ENCODE measurements at places on chromosomes 1 and 21.

DNA sequence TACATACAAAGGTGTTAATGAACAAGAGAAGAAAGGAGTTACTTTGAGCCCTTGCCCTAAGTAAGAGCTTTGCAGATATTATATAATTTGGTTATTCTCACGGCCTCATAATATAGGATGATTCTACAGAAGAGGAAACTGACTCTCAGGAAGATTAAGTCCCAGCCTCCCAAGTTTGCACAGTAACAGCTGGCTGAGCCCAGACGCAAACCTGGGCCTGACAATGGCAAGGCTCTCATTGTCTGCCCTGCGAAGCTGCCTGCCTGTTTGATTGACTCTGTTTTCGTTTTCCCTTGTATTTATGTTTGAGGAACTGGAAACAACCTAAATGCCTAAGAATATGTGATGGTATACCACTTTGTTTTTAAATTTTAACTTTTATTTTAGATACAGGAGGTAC, 76.2 kb upstream of the PGBD5 start:
- DNase-seq = no peak

DNA sequence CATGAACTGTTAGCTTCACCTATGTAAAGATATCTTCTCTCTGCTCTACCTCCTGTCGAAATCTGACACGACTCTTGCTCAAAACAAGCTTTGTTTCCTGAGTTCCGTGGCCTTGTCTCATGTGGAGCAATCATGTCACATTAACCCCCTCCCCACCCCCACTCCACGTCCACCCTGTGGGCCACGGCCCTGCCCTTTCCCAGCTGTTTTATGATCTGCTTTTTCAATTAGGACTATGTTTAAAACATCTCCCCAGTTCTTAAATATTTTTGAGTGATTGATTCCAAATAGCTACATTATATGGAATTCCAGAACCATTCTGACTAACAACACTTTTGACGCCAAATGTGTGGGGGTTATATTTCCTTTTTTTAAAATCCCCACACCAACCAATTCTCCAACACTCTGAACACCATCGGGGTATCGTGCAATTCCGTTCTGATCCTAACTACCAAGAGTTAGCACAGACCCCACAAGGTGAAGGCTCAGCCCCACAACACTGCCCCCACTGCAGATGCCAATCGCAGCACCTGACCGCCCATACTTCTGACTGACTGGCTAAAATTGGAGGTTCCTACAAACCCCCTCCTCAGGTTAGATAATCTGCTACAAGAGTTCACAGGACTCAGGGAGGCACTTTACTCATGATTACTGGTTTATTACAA, 12.7 kb upstream of the S100A8 start:
- DNase-seq = no peak

DNA sequence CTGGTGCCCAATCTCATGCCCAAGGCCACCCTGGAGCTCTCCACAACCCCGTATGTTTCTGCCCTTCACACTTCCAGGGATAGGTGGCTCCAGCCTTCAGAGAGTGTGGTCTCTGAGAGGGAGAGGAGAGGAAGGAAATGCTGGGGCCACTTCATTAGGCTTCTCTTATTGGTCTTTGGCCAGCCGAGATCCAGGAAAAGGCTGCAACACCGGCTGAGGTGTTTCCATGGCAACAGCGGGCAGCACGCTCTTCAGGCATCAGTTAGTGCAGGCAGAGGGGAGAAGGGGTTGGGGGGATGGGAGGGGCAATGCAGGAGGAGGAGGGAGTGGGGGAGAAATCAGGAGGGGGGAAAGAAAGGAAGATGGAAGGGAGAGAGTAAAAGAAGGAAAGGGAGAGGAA, 275.1 kb upstream of the GJB5 start:
- no peak for DNase-seq

- no peak for DNase-seq
These were observed 22.4 kb downstream of the NOS1AP start for GRCh38 chr1:162091681-162092524.

GRCh38 chr21:45695086-45695485, 51.6 kb downstream of the PCBP3 start:
- DNase-seq = no peak

- no peak for DNase-seq
These were observed 97.8 kb downstream of the SIK1 start for GRCh38 chr21:43328958-43329691.
